Memory B cell (primary cell): ENCODE measurements at places on chromosomes 11 and 22.

DNA sequence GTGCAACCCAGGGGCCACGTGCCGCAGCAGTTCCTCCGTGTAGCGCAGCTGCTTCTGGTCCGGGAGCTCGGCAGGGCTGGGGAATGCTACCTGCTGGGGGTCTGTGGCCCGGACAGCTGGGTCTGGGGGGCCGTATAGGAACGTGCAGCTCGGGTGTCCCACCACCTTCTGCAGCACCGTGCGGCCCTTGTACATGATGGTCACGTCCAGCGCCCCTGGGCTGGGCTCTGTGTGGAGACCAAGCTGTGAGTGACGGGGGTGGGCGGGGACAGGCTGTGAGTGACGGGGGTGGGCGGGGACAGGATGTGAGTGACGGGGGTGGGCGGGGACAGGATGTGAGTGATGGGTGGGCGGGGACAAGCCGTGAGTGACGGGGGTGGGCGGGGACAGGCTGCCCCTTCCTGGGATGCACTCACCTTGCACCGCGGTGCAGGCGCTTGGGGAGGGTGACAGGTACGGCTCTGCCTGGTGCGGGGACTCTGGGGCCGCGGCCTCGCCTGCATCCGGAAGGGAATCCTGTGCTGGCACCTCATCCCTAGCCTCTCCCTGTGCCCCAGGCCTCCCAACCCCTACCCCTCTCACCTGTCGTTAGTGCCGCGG is 2.3 kb downstream of the IRF7 start:
- DNase-seq, result no peak

- no peak for DNase-seq
Measured at GRCh38 chr22:36819112-36819511, 2.3 kb upstream of the PVALB start.

- DNase-seq, result no peak
Measured at GRCh38 chr11:15497366-15497765, 382.6 kb downstream of the INSC start.

DNA sequence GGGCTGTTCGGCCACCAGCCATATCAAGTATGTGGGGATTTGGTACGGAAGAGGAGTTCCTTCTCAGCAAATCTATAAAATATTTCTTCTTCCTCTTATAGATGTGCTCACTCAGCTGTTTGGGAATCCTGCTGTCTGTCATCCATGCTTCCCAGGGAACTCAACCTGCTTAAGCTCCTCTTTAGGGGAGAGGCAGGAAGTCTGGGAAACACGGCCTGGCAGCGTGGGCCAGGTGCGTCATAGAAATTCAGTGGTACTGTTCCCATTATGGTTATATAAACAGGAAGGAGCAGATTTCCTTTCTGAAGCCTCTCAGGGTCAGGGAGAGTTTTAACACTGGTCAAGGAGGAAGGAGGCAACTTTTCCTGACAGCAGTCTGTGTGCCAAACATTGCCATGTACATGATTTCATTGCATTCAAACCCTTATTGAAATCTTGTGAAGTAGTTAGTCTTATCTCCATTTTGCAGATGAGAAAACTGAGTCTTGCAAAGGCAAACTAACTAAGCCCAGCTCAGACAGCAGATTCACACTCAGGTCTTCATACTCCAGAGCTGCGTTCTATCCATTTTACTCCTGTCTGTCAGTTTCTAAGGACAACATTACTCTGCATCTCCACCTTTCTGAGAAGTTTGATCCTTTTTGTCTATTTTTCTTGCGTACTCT is 35.4 kb upstream of the AMOTL1 start:
- no peak for DNase-seq

GRCh38 chr22:43862074-43862881 is at the start of gene SULT4A1:
Gene SULT4A1 (minus strand): TSS chr22:43862513. CDS start chr22:43862382, 131 bp downstream.
- no peak for DNase-seq

DNA sequence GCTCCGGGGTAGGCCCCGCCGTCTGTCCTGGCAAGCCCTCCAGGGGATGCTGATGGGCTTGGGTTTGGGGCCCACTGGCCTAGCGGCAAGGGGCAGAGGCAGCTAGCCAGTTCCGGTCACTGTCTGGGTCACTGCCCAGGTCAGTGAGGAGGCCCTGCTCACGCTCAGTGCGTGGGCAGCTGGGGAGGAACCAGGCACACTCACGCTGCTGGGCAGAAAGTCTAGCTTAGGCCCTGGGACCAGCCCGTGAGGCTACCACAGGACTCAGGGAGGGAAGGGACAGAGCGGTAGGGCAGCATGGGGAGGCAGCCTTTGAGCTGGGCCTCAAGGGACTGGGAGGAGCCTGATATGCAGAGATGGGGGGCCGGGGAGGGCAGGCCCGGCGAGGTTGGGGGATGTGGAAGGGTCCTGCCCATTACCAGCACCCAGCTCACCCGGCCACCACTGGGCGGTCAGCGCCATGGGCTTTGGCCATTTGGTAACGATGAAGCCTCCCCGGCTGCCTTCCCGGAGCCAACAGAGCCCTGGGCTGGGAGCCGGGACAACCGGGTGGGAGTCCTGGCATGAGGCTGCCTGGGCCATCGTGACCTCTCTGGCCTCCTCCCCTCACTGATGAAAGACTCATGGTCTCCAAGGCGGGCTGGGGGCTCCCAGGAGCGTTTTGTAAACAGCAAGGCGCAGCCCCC is 14.2 kb downstream of the SHISAL1 start:
- no peak for DNase-seq

DNA sequence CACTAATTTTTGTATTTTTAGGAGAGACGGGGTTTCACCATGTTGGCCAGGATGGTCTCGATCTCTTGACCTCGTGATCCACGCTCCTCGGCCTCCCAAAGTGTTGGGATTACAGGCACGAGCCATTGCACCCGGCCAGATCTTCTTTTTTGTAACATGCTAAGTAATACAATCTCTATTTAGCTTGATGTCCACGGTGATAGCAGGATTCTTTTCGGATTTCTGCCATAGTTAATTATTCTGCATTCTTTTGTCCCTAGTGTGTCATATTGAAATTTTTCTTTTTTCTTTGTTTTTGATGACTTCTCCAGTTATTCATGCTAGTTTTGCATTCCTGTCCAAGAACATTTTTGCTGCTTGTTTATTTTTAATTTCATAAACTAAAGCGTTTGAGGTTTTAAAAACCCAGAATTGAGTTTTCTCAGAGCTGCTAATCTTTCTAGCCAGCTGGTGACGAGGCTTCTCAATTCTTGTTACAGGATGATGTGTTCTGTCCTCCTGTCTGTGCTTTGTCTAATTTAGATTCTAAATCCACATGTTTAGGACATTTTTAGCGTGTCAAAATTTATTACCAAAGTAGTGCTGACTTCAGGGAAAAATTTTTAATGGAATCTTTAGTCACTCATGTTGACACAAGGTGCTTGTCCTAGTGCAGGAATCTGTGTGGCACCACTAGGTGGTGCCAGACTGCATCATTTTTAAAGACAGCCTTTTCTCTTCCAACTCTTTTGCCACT is 21.8 kb downstream of the NF2 start:
- DNase-seq, result peak; percentile 11

DNA sequence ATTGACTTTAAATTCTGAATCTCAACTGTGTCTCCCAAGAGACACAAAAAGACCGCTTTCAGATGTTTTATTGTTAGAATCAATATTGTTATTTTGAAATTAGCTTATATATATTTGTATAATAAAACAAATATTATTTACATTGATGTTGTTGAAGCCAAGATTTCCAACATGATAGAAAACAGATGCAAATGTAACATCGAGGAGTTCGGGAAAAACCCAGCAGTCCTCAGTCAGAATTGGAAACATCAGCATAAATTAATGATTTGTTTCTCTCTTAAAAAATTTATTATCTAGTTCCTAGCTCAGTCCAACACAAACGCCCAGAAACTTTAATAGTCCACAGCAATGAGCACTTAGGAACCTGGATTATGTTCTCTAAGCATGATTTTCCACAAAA is 1330.4 kb downstream of the TBC1D22A start:
- DNase-seq, result no peak

- no peak for DNase-seq
Measured at GRCh38 chr11:44574610-44575287, 9.3 kb downstream of the CD82 start.

DNA sequence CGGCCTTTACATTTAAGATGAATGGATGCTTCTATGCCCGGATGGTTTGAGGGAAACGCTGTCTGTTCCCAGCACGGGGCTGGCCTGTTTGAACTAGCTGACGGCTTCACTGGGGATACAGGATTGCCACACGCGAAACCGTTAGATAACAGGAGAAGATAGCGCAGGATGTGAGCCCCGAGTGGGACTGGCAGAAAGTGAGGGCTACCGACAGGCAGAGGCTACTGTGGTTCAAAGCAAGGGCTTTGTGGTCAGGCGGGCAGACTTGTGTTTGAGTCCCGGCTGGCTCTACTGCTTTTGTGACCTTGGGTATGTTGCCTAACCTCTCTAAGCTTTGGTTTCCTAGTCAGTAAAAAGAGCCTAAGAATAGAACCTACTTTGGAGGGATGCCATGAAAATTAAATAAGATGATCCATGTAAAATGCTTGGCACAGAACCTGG is 2.8 kb upstream of the OAF start:
- DNase-seq, result no peak

DNA sequence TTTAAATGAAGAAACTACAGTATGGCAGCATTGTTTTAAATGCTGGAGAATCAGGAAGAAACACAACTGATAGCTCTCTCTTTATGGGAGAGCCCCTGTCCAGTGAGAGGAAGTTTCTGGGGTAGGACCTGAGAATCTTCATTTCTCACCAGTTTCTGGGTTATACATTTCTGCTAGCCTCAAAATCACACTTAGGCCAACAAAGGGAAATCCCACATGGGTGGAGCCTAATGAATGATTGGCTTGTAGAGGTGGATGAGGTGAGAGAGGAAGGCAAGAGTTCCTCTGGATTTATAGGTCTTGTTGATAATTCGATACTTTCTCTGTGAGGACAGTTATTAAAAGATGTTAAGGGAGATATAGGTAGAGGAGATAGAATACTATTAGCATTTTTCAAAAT is 1397.3 kb upstream of the TENM4 start:
- no peak for DNase-seq

- DNase-seq, result no peak
Measured at GRCh38 chr11:61679296-61679695, 895 bp upstream of the DAGLA start.

DNA sequence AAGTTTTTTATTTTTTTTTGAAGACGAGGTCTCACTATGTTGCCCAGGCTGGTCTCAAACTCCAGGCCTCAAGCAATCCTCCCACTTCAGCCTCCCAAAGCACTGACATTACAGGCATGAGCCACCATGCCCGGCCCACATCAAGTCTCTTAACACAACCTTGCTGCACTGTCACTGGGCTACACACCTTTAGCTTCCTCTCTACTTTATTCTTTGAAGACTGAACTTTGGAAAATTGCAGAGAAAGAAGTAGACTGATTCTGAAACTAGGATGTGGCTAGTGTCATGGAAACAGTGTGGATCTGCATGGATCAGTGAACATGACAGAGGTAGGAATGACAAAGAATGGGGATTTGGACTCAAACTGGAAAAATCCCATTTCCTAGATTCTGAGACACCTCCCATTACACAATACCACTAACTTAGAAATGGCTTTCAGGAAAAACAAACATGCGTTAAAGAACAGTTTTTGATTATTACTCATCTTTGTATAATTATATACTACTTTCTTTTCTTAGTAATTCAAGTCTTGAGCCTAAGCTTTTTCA is 99.6 kb upstream of the SPON1 start:
- no peak for DNase-seq
